ENCODE measurements at places on chromosomes 12 and 14. TPM values are rescaled to one million over a fixed set of nuclear protein-coding genes. Genes with fewer than 3 reads are reported as not detected.

The ARHGEF25 gene
- polyA plus RNA-seq = 33.9 TPM

The LPAR5 gene
- polyA plus RNA-seq = 1.4 TPM

The ALX1 gene
- polyA plus RNA-seq = 30.0 TPM

The STAC3 gene
- polyA plus RNA-seq = 9.6 TPM

DNA sequence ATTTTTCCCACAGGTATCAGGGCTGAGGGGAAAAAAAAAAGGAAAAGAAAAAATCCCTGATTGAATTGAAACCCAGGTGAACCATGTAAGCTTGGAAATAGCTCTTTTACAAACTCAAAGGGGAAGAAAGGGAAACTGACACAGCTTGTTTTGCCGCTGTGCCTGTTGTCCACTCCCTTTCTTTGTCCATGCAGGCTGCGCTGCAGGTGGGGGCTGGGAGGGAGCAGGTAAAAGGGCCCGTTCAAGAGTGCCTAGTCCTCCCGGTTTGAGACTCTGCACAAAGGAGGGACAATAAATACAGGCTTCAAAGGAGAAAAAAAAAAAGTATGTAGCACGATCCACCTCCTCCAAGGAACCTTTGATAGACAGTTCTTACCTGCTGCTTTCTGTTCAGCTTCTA, 194.8 kb downstream of the GRIN2B start:
- DNase-seq = no peak

DNA sequence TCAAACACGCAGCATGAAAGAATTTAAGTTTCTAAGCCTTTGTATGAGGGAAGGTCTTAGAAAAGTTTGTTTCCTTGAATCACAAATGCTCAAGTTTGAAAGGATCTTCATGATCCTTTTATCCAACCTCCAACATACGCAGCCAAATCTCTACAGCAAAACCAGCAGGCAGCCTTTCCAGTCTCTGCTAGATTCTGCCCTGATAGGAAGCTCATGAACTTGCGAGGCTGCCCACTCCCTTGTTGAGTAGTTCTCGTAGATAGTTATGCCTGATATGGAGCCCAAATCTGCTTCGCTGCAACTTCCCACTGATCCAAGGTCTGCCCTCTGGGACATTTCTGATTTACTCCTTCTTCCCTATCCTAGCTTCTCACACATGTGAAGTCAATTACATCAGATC, 272.9 kb downstream of the EGLN3 start:
- no peak for DNase-seq

DNA sequence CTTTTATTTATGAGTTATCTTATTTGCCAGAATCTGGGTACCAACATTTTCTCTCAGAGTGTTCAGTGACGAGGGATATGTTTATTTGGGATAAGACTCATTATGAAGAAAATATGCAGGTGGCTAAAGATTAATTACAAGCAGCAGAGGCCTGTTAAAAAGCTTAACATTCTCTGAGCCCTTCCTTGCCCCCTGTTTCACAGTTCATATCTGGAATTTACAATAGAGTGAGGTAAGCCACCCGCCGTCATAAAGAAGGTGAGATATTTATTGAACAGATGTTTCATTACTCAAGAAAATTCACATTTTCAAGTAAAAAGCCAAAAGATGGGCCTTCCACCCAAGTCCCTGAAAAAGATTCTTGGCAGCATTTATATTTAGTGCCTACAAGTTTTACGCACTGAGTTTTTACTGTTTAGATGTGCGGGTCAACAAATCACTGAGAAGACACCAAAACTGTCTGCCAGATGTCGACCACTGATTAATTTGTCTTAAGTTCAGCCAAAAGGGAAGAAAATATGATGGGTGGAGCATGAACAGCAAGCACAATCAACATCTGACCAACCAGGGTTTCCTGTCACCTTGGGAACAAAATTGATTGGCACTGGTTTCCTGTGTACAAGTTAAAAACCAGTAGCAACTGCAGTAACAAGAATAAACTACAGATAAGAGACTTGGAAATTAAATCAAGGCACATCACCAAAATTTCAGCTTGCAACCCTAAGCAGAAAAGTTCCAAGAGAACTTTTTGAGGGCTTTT, 85.5 kb upstream of the PTPRB start:
- DNase-seq = peak; percentile 50

DNA sequence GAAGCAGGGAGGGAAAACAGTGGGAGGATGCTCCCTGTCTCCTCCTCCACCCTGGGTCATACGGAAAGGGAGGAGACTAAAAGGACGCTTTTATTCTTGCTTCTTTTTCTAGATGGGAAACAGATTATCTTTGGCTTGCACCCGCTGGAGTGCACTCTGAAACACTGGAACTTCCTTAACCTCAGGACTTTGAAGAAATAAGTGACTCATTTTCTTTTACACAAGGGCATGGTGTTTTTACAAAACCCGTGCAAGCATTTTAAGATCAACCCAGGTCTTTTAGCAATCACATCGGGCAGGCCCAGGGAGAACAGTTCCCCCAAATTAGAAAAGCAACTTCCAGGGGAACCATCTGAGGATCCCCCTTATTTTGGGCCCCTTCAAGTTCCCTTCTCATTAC, 80.9 kb upstream of the TSPAN11 start:
- no peak for DNase-seq

GRCh38 chr14:103488960-103489359, 33.7 kb downstream of the CKB start:
- DNase-seq = no peak

DNA sequence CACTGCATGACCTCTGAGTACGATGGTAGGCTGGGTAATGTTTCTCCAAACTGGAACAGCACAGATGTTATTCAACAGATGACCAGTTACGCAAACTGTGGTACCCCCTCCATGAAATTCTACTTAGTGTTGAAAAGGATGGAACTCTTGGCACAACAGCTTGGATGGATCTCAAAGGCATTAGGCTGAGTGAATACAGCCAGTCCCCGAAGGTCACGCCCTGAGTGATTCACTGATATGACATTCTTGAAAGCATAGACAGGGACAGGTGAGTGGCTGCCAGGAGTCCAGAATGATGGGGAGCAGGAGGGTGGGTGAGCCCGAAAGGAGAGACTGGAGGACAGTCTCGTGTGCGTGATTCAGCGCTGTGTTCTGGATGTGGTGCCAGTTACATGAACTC, 187.5 kb upstream of the TMEM132C start:
- DNase-seq = no peak

- no peak for DNase-seq
These were observed 4.8 kb upstream of the ITPK1 start for GRCh38 chr14:93120517-93120916.

DNA sequence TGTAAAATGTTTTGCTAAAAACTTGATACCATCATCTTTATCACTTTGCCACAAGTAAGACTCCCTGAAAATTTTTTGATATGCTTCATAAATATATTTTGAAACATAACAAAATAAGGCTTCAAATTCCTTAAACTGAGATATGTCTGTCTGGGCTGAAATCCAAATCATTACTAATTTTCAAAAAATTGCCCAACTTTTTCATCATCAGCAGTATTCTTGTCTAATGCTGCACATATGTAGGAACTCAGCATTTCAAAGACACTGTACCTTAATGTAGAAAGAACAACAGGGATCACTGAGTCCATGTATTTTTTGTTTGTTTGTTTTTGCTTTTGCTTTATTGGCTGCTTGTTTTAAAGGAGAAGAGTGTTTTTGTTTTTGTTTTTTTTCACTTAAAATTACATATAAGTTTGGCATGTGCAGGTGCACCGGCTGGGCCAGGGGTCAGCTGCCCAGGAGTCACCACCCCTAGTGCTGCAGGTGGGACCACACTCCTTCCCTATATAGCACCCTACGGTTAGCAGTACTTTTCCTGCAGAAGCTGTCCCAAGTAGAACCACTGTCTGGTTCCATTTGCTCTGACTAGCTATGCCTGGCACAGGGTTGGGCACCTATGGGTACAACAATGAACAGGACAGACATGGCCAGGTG, 231.2 kb downstream of the PIK3C2G start:
- no peak for DNase-seq

DNA sequence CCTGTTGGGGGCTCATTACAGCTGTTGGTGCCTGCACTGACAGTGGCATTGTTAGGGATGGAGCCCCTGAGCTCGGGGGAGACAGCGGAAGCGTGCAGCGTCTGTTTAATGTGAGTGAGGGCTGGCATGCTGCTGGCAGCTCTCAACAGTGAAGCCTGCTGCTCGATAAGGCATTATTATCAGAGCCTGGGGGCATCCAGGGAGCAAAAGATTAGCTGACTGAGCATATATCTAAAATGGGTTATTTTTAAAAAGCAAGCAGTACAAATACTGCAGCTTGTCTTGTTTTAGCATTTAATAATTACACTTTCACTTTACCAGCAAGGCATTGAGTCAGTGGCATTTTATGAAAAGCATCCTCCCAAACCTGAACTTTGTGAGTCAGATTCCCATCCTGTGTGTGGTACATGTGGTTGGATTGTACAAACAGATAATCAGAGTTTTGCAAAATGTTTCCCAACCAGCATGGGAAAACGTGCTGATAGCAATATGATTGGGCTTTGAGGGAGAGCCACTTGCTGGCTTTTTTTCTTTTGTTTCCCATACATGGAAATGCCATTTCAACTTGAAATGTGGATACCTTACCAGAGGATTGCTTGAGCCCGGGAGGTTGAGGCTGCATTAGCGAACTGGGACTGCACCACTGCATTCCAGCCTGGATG, 150.8 kb downstream of the PRKCH start:
- DNase-seq = no peak

GRCh38 chr12:69918287-69918686, 93.3 kb downstream of the MYRFL start:
- DNase-seq = no peak

GRCh38 chr12:56128670-56129205, 671 bp downstream of the ESYT1 start:
- DNase-seq = no peak

DNA sequence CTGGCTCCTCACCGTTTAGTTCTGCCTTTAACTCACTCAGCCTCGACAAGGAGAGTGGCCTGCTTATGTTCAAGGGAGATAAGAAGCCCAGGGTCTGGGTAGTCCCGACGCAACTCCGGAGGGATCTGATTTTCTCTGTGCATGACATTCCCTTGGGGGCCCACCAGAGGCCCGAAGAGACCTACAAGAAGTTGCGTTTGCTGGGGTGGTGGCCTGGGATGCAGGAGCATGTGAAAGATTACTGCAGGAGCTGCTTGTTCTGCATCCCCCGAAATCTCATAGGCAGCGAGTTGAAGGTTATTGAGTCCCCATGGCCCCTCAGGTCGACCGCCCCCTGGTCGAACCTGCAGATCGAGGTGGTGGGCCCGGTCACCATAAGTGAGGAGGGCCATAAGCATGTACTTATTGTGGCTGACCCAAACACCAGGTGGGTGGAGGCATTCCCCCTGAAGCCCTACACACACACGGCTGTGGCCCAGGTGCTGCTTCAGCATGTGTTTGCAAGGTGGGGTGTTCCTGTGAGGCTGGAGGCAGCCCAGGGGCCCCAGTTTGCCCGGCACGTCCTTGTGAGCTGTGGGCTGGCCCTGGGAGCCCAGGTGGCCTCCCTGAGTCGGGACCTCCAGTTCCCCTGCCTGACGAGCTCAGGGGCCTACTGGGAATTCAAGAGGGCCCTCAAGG, 13.1 kb downstream of the CBLN3 start:
- no peak for DNase-seq

GRCh38 chr14:58566979-58567378, 70.8 kb upstream of the DACT1 start:
- DNase-seq = no peak

DNA sequence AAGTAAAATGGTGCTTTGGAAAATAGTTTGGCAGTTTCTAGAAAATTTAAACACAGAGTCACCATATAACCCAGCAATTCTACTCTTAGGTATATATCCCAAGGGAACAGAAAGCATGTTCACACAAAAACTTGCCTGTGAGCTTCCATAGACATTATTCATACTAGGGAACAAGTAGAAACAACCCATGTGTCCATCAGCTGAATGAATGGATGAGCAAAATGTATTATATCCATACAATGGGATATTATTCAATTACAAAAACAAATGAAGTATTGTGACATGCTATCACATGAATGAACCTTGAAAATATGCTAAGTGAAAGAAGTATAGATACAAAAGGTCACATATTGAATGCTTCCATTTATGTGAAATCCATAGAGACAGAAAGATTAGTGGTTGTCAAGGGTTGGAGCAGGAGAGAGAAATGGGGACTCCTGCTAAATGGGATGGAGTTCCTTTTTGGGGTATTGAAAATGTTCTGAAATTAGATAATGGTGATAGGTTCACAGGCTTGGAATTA, 7.9 kb downstream of the SLC10A1 start:
- no peak for DNase-seq

GRCh38 chr14:73227812-73228781, 9.2 kb upstream of the PAPLN start:
- no peak for DNase-seq

DNA sequence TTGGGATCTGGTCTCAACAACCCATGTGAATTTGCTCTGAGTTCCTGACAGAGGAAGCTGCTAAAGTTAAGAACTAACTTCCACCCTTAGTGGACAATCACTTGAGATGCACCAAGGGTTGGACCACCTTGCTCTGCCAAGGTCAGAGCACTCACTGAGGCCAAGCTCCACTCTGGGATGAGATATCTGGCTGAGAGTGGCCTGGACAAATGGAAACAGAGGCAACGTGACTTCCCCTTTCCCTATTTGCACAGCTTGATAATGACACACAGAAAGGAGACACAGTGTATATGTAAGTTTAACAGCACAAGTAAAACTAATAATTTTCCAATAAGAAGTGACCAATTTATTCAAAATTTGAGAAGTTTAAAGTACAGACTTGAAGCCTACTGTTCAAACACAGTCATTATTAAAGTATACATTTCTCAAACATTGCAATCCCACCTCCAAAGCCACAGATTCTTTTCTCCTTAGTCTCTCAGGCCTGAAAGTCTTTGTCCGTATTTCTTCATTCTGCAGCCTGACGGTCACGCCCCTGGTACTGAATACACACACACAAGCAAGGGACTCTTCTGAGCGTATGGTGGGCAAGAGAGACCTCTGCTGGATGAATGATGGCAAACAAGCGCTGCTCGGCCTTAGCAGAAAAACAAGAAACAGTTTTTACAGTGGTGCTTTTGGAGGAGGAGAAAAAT, 28.6 kb downstream of the TMEM30B start:
- DNase-seq = peak; percentile 87

DNA sequence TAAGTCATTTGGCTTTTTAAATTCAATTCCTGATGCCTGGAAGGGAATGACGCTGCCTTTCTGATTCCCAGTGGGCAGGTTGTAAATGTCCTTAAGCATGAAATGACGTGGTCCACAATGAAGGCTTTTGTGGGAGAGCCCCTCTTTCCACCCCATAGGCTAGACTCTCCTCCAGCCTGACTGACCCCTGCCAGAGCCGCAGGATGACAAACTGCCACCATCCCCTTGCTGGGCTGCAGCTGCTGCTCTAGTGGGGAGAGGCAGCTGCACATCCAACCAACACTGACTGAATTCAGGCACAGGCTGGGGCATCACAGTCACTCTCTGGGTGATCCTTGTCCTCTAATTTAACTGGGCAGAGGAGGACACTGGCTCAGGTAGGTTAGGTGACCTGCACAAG, 6.3 kb downstream of the TSPAN11 start:
- DNase-seq = no peak

- DNase-seq = no peak
These were observed 5.0 kb upstream of the DDX47 start for GRCh38 chr12:12807970-12808702.

GRCh38 chr14:35786856-35787255, 22.2 kb downstream of the RALGAPA1 start:
- no peak for DNase-seq
